NCI-H748 treated with DMSO at 0.1 percent for 48 hours (cell line): ENCODE measurements at places on chromosomes 3 and 15.

DNA sequence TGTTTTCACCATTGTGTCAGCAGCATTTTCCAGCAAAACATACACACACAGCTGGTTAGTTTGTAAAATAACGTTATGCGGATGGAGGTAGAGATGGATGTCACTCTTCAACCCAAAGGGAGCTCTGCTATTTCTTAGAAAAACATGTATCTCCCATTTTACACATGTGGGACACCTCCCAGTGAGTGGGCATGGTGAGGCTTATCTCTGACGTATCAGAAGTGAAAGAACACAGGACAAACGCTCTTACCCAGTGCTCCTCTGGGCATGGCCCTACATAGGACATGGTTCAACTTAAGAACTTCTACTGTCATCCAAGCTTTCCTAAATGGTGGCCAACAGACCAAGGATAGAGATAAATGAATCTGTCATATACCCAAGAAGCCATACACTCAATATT is 2.1 kb downstream of the FAM240A start:
- no peak for DNase-seq

- DNase-seq, result no peak
Measured at GRCh38 chr3:146517684-146518435, 26.5 kb downstream of the PLSCR1 start.

- DNase-seq, result no peak
Measured at GRCh38 chr15:96353930-96354730, 23.6 kb downstream of the NR2F2 start.

- no peak for DNase-seq
Measured at GRCh38 chr3:99504258-99504657, 134.1 kb upstream of the COL8A1 start.

GRCh38 chr3:41103200-41103599 is 96.1 kb upstream of the CTNNB1 start:
- no peak for DNase-seq

DNA sequence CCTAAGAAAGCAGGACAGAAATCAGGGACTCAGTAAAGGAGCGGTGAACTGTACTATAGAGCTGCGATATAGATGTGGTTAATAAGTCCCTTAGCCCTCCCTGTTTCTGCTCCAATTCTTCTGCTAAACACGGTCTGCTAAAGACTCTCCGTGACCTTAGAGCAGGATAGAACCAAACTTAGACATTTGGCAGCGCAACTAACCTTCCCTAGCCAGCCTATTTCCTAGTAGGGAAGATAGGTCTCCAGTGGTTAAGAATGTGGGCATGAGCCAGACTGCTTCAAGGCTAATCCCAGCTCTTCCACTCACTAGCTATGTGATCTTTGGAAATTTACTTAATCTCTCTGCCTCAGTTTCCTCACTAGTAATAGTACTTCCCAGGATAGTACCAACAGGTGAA is 193.6 kb upstream of the IL12A start:
- DNase-seq, result no peak

GRCh38 chr15:52735231-52736089 is 54.7 kb downstream of the ONECUT1 start:
- peak; percentile 29 for DNase-seq

DNA sequence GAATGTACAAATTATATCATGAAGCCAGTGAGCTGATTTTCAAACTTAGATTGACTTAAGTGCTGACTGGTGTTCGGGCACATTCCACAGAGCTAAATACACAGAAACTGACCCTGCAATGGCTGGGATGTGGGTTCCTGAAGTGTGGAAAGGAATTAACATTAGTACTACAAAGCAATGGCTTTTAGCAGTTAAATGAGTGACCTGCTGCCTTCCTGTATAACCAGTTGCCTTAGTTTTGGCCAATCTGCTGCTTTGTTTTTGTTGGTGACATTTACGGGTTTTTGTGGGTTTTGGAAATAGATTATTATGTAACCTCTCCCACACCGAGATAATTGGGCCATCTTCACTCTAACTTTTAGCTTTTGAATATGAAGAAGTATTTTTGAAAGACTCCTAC is 2.4 kb upstream of the SKIC8 start:
- DNase-seq, result no peak

- no peak for DNase-seq
Measured at GRCh38 chr15:33960549-33960935, 7.8 kb upstream of the CHRM5 start.

DNA sequence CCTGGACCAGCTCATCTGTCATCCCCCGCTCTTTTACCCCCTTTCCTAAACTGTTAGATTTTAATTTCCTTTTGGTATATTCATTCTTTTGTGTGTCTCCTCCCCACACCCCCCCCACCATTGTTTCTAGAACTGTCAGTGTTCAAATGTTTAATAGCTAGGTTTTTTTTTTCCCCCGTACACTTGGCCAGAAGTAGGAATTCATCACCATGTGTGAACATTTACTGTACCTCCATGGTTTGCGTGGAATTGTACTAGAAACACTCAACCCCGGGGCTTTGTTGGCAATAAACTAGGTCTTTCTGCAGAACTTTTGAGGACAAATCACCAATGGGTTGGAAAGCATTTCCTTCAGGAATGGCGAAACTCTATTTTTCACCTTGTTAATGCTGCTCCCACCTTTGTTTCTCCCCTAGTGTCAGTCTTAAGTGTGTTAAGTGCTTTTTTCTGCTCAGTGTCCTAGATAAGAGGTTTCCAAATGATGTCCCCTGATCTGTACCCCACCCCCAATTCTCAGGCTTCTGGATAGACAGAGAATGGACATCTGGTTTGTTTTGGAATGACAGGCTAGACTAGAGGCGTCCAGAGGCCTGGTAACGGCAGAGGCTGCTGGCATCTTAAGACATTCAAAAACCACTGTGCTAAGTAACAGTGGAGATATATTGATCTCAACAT is 76.8 kb downstream of the SMAD3 start:
- no peak for DNase-seq
